Retinal pigment epithelial cell (primary cell): ENCODE measurements at places on chromosomes 5 and 9.

DNA sequence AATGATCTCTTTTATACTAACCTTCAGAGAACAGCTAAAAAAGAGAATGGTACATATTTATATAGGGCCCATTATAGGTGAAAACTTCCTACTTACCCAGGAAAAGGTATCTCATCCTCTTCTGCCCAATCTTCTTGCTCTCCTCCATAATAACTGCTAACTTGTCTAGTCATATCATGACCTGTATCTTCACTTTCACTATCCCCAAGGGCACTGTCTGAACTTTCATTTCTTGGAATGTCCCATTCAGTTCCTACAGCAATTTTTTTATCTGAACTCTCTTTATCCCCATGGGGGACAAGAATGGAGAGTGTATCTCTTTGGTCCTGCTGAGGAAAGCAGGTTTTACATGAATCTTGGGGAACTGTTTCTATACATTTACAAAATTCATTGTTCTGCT, 36.4 kb upstream of the RAPGEF6 start:
- DNase-seq, result no peak

DNA sequence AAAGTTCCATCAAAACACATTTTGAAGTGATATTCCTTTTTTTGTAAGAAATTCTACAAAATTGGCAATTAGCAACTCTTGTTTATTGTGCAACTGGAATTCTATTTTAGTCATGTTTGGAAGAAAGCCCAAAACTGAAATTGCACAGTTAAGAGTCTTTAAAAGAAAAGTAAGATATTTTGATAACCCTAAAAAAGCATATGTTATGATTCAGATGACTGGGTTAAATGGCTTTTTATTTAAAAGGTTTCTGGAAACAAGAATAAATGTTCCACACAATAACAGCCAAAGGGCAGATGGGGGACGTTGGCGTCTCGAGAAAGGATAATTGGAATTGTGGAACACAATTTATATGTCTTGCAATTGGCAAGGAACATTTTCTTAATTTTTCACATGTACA, 275.2 kb downstream of the CDH9 start:
- DNase-seq, result peak; percentile 12

- DNase-seq, result no peak
These were observed 211.9 kb downstream of the NXNL2 start for GRCh38 chr9:88746743-88747398.

- DNase-seq, result peak; percentile 96
These were observed 47.8 kb downstream of the NR3C1 start for GRCh38 chr5:143355710-143356109.

- no peak for DNase-seq
These were observed at the start of gene LCN10 for GRCh38 chr9:136742591-136743391. Gene LCN10, minus strand, starts transcription at chr9:136742940. Its CDS starts 37 bp downstream, at chr9:136742903.

DNA sequence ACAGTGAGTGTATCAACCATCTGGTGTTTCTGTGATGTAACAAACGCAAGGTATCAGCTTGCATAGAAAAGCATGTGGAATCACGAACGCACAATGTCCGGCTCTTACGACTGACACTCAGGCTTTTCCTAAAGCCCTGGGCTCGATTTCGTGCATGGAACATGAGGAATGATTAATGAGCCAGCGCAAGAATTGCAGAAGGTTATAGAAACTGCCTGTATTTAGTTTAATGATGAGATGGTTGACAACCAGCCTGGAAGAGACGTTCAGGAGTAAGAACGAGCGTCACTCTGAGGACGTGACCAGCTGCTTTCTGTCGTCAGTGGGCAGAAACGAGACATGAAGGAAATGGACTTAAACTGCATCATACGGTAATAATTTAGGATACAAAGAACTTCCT, 497.6 kb downstream of the IRX1 start:
- DNase-seq, result no peak

DNA sequence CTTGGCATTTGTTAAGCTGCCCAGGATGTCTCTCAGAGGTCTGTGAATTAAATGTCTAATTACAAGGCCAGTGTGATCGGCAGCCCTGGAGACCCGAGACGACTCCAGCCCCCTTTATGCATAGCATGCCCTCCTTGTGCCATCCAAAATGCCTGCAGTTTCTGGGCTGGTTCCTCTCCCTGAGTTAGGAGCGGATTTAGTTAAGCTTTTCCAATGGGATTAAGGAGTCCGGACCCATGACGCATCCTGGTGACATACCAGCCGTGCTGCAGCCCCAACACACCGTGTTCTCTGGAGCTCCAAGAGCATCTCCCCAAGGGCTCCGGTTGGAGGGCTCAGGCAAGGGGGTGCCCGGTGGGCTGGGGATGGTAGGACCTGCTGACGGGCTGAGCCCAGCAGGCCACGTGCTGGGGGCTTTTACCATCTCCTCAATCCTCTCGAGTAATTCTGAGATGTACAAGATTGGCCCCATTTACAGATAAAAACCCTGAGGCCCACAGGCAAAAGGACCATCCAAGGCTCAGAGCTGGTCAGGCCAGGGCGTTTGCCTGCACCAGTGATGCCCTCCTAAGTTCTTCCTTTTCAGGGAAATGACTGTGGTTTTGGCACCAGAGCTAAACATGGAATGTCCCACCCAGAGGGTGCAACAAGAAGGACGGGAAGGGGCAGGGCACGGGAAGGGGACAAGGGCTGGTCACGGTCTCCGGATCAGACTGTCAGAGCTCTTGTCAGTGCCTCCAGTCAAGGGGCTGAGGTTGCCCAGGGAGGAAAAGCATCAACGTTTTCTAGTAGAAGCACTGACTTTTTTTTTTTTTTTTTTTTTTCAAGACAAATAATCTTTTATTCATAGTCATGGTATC, 82.6 kb upstream of the PHYKPL start:
- no peak for DNase-seq

DNA sequence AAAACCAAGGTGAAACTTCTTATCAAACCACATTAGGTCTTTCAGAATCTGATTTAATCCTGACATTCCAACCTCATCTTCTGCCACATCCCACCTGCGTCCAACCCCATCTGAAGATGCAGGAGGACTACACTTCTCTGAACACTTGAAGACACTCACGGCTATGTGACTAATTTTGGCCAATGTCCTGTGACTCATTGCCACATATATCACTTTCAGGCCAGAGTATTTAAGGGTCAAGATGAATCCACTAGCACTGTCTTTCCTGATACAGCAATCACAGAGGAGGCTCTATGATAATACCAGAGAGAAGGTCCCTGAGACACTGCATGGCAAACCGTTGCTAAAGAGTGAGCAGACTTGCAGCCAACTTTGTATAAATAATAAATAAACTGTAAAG, 323.4 kb downstream of the NR2F1-AS1 start:
- DNase-seq, result no peak

- no peak for DNase-seq
These were observed 13.1 kb upstream of the ARL15 start for GRCh38 chr5:54323495-54323894.

- no peak for DNase-seq
These were observed at the start of gene CD72 for GRCh38 chr9:35618325-35618727. Gene CD72, minus strand, starts transcription at chr9:35618413. Its CDS starts 110 bp downstream, at chr9:35618303.

- no peak for DNase-seq
These were observed 249.2 kb downstream of the NR2F1-AS1 start for GRCh38 chr5:93331863-93332262.

GRCh38 chr5:74918232-74918669, 52.1 kb upstream of the FAM169A start:
- no peak for DNase-seq

- DNase-seq, result no peak
These were observed 214.7 kb downstream of the EBF1 start for GRCh38 chr5:158884827-158885518.

DNA sequence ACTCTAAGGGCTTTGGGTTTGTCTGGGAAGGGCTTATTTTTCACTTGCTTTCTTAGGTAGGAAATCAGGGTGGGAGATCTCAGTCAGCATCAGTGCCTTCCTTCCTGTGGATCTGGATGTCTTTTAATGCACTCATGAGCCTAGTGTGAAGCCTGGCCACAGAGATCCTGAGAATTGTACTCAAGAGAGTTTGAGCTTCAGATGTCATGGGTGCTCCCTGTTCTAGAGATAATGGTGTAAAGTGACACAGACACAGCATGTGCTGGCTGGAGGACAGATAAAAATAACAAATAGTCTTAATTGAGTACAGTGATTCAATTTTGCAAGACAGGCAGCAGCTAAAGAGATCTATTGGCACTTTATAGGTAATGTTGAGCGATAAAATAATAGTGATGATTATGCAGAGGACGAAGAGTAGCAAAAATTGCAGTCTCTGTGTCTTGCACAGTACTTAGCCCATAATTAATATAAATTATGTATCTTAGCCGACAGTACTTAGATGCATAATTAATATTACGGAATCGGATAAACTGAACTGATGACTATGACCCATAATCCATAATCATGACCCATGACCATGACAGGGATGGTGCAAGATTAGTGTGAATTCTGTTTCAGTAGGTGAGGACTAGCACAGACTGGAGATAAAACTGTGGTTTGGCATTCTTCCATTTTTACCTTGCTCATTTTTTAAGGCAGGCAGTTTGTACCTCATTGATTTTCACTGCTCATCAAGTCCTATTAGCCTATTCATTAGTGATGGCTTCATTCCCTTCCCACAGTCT, 408.7 kb upstream of the PIK3R1 start:
- no peak for DNase-seq

DNA sequence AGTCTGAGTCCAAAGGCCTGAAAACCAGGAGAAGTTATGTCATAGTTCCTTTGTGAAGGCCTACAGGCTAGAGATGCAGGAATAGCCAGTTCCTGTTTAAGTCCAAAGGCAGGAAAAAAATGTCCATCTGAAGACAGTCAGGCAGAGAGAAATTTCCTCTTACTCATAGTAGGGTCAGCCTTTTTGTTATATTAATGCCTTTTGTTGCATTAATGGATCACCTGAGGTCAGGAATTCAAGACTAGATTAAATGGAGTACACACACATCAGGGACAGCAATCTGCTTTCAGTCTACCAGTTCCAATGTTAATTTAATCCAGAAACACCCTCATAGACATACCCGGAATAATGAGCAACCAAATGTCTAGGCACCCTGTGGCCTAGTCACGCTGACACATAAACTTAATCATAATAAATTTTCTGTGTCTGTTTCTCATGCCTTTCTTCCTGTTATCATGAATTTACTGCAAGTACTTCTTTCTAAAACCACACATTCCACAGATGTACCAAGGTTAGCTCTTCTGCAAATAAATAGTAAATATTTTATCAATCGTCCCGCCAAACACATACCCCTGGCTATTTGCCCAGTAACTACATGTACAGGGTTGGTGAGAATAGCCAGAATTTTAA, 703.9 kb downstream of the EFNA5 start:
- DNase-seq, result no peak

DNA sequence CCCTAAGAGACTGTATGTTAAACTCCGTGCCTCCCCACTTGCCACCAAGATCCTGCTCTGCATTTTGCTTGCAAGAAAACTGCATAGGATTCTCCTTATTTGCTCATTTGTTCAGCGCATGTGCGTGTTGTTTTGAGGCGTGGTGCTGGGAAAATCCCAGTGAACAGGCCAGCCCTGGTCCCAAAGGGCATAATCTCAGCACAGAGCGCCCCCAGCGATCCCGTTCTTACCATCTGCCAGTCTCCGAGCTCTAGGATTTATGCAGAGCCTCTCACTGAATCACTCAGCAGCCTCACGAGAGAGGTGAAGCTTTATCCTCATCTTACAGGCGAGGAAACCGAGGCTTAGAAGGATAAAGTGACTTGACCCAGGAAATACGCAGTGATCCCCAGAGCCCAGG, 11.5 kb downstream of the PRRX2 start:
- DNase-seq, result no peak

DNA sequence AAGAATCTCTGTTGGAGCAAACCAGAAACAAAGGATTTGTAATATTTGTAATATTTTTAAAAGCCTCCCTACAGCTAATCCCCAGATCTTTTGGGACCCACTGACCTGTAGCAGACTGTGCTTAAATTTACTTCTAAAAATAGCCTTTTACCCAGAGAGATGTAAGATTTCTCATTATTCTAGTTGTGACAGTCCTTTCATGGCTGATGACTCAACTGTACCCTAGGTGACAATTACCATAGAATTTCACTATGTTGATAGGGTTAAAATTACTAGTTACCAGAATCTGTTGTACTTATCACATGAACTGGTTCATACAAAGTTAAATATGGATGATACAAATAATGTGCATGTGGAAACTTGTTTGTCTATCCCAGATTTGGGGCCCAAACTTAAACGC, 543.9 kb upstream of the SEMA6A start:
- no peak for DNase-seq

DNA sequence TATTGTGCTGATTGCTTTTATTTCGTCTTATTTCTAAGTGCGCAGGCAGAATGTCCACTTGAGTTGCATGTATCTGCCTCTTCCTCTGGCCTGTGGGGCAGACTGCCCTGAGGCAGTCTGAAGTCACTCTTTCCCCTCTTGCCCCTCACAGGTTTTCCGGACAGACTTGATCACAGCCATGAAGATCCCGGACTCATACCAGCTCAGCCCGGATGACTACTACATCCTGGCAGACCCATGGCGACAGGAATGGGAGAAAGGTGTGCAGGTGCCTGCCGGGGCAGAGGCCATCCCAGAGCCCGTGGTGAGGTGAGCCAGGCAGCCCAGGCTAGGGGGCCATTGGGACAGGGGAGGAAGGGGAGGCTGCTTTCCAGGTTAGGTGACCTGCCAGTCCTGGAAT, 26.4 kb downstream of the JADE2 start:
- DNase-seq, result no peak

DNA sequence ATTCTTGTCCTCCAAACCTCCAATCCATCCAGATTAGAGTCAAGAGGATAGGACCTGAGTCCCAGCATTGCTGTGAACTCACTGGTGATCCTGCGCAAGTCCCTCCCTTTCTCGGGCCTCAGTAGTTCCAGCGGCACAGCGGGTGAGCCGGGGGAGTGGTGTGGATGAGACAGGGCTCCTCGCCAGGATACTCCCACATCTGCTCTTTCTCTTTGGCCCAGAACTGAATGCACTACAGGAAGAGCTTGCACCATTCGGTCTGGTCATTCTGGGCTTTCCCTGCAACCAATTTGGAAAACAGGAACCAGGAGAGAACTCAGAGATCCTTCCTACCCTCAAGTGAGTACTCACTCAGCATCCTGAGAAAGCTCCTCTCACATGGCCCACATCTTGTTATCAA, 6.3 kb downstream of the GPX3 start:
- DNase-seq, result no peak

- DNase-seq, result no peak
These were observed 23.2 kb downstream of the MAP3K1 start for GRCh38 chr5:56838409-56839039.
